ENCODE measurements at places on chromosomes 11 and 22.

DNA sequence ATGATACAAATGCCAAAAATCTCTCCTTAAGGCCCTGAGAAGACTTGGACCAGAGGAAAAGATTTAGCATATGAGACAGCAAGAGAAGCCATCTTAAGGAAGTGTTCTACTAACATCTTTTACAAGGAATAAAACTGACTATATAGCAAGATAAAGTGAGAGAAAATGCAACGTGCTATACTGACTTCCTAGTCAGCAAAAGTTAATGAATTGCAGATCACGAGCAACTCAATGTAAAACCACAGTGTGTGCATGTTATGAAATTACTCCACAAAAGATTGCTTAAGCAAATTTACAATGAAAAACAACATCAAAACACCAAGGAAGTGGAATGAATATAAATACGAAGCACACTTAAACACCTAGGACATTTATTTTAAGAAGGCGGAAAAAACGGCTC, 187.5 kb downstream of the CADM1 start:
- DNase-seq = no peak

GRCh38 chr22:25566186-25566897, 1.9 kb downstream of the GRK3 start:
- DNase-seq = no peak

- no peak for DNase-seq
These were observed 384.7 kb downstream of the OPCML start for GRCh38 chr11:133147625-133148024.

DNA sequence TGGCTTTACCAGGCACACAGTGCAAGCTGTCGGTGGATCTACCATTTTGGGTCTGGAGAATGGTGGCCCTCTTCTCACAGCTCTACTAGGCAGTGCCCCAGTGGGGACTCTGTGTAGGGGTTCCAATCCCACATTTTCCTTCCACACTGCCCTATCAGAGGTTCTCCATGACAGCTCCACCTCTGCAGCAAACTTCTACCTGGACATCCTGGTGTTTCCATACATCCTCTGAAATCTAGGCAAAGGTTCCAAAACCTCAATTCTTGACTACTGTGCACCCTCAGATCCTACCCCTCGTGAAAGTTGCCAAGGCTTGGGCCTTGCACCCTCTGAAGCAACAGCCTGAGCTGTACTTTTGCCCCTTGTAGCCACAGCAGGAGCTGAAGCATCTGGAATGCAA, 108.1 kb downstream of the SOX6 start:
- no peak for DNase-seq

DNA sequence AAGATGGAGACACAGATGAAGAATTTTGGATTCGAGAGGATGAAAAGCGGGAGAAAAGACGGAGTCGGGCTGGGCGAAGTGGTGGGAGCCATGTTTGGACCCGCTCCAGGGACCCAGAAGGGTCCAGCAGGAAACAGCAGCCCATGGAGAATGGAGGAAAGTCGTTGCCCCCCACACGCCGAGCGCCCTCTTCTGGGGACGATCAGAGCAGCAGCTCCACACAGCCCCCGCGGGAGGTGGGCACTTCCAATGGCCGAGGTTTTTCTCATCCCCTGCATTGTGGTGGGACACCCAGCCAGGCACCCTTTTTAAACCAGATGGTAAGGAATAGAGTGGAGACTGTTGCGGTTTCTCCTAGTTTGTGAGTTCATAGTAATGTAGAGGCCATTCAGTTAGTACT, 22.8 kb upstream of the SLC25A18 start:
- DNase-seq = no peak

Data from DMS79 treated with DMSO at 0.1 percent for 48 hours (cell line).